ENCODE measurements at places on chromosomes 11 and 22.

DNA sequence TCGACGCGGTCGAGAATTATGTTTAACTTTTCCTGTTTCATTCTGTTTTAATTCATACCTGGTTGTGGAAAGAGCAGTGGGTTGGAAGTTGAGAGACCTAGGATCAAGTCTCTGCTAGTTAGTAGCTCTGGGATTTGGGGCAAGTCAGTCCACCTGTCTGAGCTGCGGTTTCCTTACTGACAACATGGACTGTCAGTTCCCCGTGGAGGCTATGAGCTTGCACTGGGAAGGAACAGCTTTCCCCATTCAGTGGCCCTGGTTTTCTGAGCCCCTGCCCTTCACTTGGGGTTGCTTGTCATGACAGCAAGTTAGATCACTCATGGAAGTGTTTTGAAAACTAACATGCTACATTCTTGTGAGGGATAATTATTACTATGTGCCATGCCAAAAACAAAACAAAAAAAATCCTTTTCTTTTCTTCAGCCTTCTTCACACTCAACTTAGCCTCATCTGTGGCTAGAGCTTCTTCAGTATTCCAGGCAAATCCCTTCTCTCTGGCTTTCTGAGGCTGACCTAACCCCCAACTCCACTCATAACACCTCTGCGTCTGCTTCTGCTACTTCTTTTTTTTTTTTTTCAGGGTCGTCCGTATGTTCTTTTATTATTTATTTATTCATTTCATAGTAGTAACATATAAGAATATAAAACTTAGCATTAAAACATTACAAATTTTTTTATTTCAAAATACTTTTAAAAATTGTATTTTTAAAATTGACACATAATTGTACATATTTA lies 43.0 kb upstream of the ZBED5 start:
- DNase-seq: no peak

DNA sequence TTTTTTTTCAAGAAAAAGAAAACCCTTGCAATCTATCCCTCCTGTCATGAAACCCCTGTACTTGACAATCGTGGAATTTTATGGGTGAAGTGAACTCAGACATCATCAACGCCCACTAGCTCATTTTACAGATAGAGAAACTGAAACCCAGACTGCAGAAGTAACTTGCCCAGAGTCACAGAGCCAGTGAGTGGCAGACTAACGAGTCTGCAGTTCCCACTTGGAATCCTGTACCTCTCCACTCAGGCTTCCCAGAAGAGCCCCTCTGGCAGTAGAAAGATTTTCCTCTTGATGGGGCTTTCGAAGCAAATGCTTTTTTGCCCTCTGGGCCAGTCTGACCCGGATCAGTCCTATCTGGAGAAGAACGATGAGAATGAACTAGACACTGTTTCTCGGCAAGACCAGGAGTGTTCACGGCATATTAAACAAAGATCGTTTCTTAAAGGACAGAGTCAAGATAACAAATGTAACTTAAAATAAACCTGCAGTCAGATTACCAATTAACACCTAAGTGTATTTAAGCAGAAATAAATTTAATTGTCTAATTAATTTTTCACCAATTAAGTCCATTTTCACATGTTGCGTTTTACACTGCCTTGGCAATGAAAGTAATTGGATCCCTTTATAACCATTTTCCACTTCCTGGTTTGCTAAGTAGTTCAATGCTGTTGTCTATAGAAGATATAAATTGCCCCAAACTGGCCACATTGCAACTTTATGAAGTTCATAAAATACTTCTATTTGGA lies 61.3 kb upstream of the CREB3L1 start:
- no peak for DNase-seq

DNA sequence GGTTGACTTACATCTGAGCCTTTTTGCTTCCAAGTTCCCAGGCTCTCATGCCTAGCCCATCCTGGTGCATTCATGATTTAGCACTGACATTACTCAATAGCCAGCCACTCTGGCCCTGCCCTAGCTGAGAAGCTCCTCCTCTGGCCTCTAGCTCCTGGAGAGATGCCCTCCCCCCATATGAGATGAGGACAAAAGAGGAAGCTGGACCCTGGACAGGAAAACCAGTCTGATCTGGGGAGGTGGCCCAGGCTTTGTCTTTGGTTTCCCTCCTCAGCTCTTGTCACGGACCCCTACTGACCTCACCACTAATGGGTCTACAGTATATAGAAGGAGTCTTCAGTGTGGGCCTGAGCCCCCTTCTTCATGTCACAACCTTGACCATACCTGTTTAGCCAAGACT lies 3.0 kb downstream of the RHOG start:
- no peak for DNase-seq

DNA sequence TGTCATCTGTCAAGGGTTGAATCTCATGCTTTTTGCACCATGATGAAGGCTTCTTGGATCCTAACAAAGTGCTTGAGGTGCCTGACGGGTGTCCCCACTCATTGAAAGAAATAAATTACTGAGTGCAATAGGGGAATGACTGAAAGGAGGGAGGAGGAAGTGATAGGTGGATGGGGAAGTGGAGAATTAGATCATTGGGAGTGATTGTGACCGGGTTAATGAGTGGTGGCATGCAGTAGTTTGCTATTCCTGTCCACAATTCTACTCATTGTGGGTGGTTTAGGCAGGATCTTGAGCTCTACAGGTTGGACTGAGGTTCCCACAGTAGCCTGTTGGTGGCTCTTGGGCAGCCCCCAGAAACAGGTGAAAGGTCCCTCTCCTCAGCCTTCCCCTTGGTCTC lies 44.3 kb downstream of the THAP12 start:
- DNase-seq: no peak

- peak; percentile 36 for DNase-seq
These were observed 53.4 kb upstream of the EMID1 start for GRCh38 chr22:29152045-29152953.

GRCh38 chr11:43871051-43871450 lies 9.6 kb upstream of the ALKBH3 start:
- DNase-seq: peak; percentile 92

DNA sequence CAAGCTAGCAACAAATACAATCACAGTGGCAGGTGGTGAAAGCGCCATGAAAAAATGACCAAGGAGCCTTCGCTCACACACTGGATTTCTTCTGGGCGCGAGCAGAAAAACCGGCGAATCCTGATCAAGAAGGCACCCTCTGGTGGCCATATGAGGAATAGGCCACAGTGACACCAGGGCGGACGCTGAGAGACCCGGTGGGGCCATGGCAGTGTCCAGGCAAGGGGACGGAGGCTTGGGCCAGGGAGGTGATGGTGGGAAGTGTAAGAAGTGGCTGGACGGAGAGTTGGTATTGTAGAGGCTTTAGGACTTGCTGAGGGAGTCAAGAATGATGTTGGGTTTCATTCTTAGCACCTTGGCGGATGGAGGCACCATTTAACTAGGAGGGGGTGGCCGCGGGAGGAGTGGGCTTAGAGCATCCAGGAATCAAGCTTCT lies 16.9 kb upstream of the RAC2 start:
- DNase-seq: peak; percentile 44

DNA sequence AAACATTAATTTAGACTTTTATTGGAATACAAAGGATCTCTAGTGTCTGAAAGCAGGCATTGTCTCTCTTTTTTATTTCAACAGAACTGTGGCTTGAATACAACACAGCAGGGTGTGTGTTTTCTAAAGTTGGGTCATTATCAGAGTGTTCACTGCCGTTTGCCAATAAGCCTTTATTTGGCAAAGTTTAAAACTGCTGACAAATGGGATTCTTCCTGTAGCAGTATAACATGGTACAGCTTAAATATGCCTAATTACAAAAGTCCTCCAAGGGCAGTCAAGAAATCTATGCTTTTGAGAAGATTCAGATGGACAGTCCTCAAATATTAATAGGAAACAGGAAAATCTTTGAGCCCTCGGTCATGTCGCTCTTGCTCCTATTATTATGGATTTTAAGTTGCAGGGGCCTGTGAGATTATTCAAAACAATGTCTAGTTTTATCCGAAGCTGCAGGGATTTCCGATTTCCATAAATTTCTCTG lies 199.9 kb downstream of the MAML2 start:
- DNase-seq: peak; percentile 90

Measured in cerebellar cortex (tissue), 1 donor.